ENCODE measurements at places on chromosomes 4 and X. TPM values are rescaled to one million over a fixed set of nuclear protein-coding genes. Genes with fewer than 3 reads are reported as not detected.

- H3K36me3 ChIP-seq: no peaks in the 10 kb centered on the region
- peak; percentile 19 for DNase-seq
- H3K4me3 ChIP-seq: peak overlapping the region; percentile 85
- no peaks in the 10 kb centered on the region for H3K27me3 ChIP-seq
Observed at GRCh38 chr4:139085141-139085540, 69.6 kb downstream of the NOCT start.

DNA sequence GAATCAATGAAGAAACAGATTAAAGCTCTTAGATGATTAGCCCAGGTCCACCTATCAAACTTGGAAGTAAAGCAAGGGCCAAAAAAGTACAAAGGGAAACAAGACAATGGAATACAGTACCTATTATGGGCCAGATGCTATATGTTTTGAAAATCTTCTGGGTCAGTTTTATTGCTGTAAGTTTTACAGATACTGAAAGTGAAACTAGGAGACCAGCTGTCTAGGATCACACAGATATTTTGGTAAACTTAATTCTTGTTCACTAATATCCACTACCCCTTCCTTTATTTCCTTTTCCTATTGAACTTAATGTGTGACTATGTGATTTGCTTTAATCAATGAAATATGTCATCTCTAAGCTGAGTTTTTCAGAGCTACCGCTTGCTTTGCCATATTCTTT, 505.4 kb upstream of the PITX2 start:
- H3K4me3 ChIP-seq: no peak overlapping the region
- no peaks in the 10 kb centered on the region for H3K36me3 ChIP-seq
- H3K27ac ChIP-seq: no peak overlapping the region
- no peaks in the 10 kb centered on the region for H3K27me3 ChIP-seq

GRCh38 chr4:26558166-26558895, 25.6 kb upstream of the TBC1D19 start:
- H3K4me1 ChIP-seq: no peaks in the 10 kb centered on the region
- DNase-seq: no peak
- H3K27me3 ChIP-seq: no peaks in the 10 kb centered on the region
- no peaks in the 10 kb centered on the region for H3K36me3 ChIP-seq
- H3K4me3 ChIP-seq: no peak overlapping the region

DNA sequence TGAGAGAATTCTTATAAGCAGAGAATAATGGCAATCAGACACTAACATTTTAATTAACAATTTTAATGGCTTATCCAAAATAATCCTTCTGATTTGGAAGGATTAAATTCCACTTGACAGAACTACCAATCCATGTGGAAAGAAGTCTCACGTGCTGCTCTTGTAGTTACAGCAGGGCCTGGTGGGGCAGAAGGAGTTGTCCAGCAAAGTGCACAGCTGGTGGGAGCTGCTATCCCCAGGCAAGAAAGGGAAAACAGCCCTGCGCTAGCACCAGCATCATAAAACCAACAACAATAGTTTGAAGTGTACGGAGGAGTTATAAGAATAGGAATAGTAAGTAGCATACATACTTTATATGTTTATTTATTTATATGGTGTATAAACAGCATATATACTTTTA, 127.4 kb upstream of the TRIM2 start:
- H3K4me1 ChIP-seq: no peaks in the 10 kb centered on the region
- H3K4me3 ChIP-seq: no peak overlapping the region
- H3K27ac ChIP-seq: no peak overlapping the region
- no peak for DNase-seq
- no peaks in the 10 kb centered on the region for H3K27me3 ChIP-seq

- H3K27me3 ChIP-seq: no peaks in the 10 kb centered on the region
- peaks cover 19% of the 10 kb centered on the region for H3K36me3 ChIP-seq
- no peak overlapping the region for H3K4me3 ChIP-seq
- DNase-seq: no peak
- H3K4me1 ChIP-seq: peaks cover 8% of the 10 kb centered on the region
Observed at GRCh38 chr4:98921292-98921691, 7.6 kb downstream of the EIF4E start.

GRCh38 chr4:95506264-95506663, 42.5 kb downstream of the UNC5C start:
- no peaks in the 10 kb centered on the region for H3K27me3 ChIP-seq
- no peak overlapping the region for H3K27ac ChIP-seq
- no peak overlapping the region for H3K4me3 ChIP-seq
- no peaks in the 10 kb centered on the region for H3K36me3 ChIP-seq

GRCh38 chr4:27149541-27150212, 289.0 kb downstream of the STIM2 start:
- H3K36me3 ChIP-seq: no peaks in the 10 kb centered on the region
- H3K4me1 ChIP-seq: peaks cover 15% of the 10 kb centered on the region
- DNase-seq: peak; percentile 45
- no peak overlapping the region for H3K27ac ChIP-seq
- H3K4me3 ChIP-seq: no peak overlapping the region

Gene NHS
- total RNA-seq: 5.6 TPM

Gene SCOC
- 28.2 TPM for total RNA-seq

Measured in PC-3 (cell line).